Activated T-cell treated with anti-CD3 and anti-CD28 coated beads for 24 hours (primary cell): ENCODE measurements at places on chromosomes 2 and 18.
A peak's percentile ranks its signal among the peaks of the same experiment; 100 is the strongest.

GRCh38 chr18:51656249-51656648 lies 458.8 kb upstream of the MEX3C start:
- no peak for DNase-seq

- no peak for DNase-seq
Observed at GRCh38 chr2:69405306-69405705, 18.3 kb upstream of the GFPT1 start.

DNA sequence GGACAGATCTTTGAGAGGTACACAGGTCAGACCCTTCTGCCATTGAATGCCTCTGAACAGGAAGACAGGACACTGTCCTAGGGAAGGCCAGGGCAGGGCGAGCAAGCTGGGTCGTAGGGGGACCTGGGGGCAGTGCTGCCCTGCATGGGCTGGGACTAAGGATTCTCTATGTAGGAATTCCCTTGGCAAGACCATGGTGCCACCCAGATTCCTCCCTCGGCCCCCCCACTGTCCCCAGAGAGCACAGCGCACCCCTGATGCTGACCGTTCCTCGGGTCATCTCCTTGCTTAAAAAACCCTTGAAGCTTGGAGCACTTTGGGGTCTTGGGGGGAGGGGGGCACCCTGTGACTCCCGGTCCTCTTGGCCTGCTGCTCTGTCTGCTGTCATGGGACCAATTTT lies 195.1 kb downstream of the SEPTIN10 start:
- DNase-seq, result no peak

- no peak for DNase-seq
Observed at GRCh38 chr2:226211439-226211838, 588.2 kb downstream of the IRS1 start.

DNA sequence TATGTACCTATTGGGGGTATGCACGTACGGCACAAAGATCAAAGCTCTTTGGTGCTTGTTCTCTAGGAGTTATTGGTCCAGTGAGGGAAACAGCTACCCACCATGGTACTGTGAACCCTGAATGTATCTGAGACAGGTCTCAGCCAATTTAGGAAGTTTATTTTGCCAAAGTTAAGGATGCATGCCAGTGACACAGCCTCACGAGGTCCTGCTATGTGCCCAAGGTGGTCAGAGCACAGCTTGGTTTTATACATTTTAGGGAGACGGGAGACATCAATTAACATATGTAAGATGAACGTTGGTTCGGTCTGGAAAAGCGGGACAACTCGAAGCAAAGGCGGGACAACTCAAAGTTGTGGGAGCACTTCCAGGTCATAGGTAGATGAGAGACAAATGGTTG lies 75.8 kb downstream of the SOWAHC start:
- no peak for DNase-seq

- no peak for DNase-seq
Observed at GRCh38 chr2:211132046-211132445, 575.6 kb downstream of the CPS1 start.

DNA sequence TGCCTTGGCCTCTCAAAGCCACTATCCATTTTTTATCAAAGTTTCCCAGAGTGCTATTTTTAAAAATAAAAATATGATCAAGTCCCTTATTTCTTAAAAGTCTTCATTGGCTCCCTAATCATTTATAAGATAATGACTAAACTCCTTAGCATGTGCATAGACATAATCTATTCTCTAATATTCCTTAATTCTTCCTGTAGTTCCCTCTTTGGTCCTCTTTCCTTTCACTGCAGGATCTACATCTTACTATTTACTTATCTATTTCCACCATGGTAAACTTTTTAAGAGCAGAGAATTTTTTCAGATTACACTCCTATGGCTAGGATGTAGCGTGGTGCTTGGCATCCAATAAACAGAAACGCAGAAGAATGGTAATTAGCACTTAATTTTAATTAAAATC lies 19.0 kb downstream of the IDH1 start:
- no peak for DNase-seq

GRCh38 chr2:95314598-95314963 lies 17.4 kb downstream of the KCNIP3 start:
- DNase-seq, result no peak

DNA sequence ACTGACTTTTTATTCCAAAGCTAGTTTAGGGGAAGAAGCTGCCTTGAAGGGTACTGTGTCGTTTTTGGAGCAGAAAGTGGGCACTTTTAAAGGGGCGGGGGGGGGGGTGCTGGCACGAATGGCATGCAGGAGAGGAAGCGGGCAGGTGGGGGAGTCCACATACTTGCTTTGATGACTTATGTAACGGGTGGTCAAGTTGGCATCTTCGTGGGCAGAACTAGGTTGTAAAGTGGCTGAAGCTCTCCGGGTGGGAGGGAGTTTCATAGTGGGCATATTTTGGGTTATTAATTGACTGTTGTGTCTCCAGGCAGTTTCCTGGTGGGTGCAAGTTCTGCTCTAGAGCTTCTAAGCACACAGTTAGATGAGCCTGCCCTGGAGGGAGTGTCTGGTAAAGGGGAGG lies 19.9 kb downstream of the PCARE start:
- DNase-seq, result no peak

DNA sequence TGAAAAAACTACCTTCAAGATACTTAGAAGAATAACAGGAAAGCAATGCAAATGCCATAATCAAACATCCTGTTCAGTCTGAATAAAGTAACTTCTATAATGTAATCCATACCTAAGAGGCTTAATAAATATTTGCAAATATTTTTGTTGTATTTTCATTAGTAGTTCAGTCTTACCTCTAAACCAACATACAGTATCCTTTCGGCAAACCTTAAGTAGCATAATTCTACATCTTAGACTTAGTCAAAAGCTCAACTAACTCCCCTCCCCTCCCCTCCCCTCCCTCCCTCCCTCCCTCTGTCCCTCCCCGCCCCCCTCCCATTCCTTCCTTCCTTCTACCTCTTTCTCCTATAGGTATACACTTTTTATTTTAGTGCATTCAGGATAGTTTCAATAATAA lies 1373.2 kb downstream of the SUCLG1 start:
- no peak for DNase-seq

DNA sequence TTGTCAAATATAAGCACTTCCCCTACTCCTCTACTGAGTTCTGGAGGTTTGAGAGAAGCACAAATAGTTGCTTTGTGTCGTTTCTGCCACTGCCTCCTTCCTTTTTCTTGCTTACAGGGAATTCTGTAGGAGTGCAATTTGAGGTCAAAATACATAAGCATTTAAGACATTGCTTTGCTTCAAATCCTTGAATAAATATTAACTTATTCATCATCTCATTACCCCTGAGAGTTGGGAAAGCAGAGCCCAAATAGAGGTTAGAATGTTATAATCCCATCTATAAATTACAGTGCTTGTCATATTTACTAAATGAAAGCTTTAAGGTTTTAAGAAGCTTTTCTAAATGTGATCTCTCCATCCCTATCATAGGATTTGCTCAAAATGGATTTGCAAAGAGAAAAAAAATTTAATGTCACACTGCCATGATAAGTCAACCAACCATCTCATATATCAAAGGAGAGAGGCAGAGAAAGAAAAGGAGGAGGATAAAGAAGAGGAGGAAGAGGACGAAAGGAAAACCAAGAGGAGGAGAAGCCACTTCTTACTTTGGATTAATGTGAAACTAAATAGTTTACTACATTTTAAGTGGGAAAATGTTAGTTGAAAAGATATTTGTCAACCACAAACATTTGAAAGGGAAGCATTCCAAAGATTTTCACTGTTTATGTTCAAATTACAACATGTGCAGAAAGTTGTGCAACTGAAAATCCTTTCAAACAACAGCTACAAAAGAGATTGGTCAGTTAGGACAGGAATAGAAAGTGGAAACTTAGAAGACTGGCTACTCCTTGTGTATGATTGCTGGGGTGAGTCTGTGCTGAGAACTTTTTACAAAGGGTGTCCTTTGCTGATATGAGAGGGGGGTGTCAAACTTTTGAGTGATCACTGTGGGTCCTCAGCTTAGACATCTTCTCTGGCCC lies 277.3 kb upstream of the FN1 start:
- no peak for DNase-seq

GRCh38 chr2:70104231-70105111 lies 17.2 kb downstream of the PCBP1 start:
- no peak for DNase-seq

DNA sequence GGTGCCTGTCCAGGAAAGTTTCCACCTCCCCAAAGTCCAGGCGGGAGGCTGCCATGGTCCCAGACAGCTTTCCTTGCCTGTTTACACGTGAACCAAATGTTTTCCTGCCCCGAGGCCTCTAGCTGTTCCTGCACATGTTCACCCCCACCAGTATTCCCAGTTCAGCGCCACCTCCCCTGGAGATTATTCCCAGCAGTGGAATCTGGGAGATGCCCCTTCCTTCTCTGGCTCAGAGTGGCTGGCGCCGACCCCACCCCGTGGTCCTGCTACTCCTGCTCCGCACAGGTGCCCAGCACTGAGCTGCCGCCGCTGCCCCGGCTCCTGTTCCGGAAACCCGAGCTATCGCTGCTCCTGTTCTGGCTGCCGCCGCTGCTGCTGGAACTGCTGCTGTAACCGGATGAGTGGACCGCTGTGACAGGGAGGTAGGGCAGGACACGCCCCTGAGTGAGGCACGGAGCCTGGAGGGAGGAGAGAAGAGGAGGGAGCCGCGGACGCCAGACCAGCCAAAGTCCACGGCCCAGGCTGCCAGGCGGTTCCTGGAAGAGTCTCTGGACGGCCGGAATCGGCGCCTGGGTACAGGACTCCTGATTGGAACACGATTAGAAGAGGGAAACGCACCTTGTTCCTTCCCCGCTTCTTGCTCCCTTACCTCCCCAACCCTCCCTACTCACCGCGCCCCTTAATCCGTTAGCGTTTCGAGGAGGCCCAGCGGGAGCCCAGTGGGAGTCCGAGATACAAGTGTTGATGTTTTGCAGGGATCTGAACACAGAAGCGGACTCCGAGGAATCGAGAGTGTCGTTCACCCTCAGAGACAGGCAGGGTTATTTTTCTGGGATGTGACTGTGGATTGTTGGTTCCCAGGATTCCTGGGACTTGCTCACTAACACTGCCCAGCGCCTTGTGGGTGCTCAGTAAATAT lies at the start of gene PDE11A:
TSS of gene PDE11A (minus strand) at position 395 of the 919 bp plus-strand sequence. CDS start at position 55, 340 bp downstream.
- peak; percentile 16 for DNase-seq

GRCh38 chr2:182077448-182078142 lies 91.9 kb downstream of the PPP1R1C start:
- DNase-seq, result peak; percentile 1

- no peak for DNase-seq
Observed at GRCh38 chr2:128573116-128573515, 254.4 kb upstream of the HS6ST1 start.

- DNase-seq, result no peak
Observed at GRCh38 chr2:68263632-68264031, 11.3 kb upstream of the PPP3R1 start.
